Fibroblast of lung (primary cell): ENCODE measurements at places on chromosomes 5 and 9.
A peak's percentile ranks its signal among the peaks of the same experiment; 100 is the strongest.

DNA sequence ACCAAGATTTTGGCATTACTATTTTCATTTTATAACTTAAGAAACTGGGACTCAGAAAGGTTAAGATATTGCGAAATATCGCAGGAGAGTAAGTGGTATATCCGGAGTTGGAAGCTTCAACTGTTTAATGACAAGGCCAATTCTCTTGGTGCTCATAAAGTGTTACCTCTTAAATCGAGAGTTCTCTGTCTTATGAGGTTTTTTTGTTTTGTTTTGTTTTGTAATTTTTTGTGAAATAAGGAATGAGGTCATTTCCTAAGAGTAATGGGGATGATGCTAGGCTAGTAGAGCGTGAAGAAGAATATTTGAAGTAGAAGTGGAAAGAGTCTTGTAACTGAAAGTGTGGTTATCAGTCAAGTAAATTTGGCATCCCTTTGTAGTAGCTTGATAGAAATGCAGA, 183.2 kb upstream of the DAB2 start:
- DNase-seq: no peak

DNA sequence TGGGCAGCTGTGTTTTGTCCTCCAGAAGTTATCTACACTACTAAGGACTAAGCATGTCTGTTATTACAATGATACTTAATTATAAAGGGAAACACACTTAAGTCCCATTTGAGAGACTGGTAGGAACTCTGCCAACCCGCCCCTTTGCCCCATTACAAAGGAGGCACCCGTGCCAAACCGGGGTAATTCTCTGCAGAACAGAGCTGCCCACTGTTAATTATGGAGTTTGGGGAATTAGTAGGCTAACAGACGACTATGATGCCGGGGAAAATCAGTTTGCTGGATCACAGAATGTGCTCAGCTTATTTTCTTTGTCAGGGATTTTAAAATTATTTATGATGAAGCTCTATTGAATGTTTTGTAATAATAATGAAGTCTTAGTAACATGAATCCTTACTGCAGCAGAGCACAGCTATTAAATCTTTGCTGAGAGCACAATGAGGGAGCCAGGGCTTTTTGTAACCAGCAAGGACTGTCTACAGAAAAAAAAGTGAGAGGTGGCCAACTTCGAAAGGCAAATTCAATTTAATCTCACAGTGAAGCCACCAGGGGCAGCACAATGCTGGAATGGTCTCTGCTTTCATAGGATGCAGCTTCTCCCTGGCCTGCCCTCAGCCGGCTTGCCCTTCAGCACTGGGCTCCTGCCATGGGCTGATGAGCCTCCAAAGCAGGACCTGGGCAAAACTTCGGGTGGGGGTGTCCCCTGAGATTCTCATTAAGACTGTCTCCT, 134.5 kb downstream of the GNAQ start:
- peak; percentile 17 for DNase-seq

GRCh38 chr5:139669662-139670368, 21.7 kb downstream of the CXXC5 start:
- DNase-seq: no peak

- DNase-seq: no peak
These were observed 125.3 kb downstream of the DPYSL3 start for GRCh38 chr5:147384346-147385193.

- peak; percentile 89 for DNase-seq
These were observed 235.5 kb upstream of the ACTBL2 start for GRCh38 chr5:57718155-57718554.

DNA sequence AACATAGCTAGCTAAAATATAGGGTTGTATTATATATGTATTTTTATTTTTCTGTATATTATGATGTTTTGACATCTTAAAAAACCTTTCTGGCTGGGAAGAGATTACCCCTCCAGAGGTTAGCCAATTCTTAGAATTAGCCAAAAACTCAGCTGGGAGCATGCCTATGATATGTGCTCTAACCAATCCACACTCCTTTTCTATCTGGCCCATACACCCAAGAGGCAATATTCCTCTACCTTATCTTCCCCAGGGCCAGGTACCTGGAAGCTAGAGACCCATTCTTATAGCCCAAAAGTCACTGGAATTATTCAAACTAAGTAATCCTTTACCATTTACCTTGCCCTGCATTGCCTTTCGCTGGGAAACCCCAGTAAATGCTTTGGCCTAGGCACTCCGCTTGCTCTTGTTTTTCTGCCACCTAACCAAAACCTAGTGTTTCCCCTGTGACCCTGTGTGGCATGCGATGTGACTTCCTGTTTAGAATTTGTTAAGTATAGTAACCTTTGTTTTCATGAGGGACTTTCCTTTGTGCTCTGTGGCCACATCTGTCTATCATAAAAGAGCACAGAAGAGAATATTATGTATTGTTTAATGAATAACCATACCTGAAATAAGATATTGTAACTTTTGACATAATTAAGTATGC, 37.4 kb downstream of the CSNK1G3 start:
- DNase-seq: no peak

DNA sequence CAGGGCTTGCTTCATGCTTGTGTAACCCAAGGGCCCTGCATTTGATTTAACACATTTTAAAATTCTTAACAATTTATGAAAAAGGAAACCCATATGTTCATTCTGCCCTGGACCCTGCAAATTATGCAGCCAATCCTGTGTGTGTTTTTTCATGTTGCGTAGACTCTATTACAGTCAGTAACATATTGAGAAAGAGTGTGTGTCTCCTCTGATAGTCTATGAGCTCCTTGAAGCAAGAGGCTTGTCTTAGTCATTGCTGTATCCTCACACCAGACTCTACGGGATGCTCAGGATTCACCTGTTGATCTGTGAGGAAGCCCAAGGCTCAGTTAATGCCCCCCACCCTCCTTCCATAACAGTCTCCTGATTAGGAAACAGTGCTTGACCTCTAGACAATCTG, 177.3 kb upstream of the DMAC1 start:
- DNase-seq: no peak

DNA sequence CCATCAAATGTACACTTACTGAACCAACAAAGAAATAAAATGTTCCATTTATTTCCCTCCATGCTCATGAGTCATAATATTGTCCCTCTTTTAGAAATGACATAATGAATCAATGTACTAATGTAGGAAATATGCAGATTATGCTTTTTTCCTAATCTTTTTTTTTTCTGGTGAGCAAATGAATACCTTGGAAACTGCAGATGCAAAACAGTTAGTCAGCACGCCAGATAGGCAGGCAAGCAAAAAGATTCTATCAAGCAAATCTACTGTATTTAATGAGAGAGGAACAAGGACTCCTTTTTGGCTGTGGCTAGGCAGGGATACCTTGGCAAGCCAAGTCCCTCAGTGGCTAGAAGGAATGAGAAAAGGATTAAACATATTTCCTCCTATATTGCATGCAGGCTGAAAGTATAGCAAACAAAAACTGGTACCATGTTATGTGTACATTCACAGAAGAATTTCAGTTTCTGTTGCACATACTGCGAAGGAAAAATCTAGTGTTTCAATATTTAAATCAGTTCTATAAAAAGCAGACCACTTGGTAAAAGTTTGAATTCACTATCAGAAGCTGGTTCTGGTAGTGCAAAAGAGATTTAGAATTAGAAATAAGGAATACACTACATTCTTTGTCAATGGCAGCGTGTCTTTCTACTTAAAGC, 605.4 kb downstream of the TLE1 start:
- DNase-seq: peak; percentile 92
